ENCODE measurements at places on chromosomes 4 and X.

DNA sequence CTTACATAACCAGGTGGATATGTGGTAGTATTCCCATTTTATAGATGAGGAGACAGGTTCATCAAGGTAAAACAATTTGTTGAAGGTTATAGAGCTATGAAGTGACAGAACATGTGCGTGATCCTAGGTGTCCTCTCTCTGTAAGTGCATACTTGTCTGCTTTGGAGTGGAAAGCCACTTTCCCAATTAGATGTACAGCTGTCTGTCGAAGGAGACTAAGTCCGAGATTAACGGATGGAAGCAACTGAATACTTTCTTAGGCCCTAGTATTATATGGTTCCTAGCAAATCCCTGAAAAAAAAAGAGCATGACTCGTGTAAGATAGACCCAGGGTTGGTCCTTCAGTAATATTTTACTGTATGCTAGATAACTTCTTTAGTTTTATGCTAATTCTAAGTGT lies 19.7 kb downstream of the TMEM131L start:
- no peak for DNase-seq

- no peak for DNase-seq
Measured at GRCh38 chr4:25103418-25103817, 56.8 kb downstream of the SEPSECS start.

GRCh38 chr4:186738421-186738820 lies 14.8 kb upstream of the FAT1 start:
- no peak for DNase-seq

DNA sequence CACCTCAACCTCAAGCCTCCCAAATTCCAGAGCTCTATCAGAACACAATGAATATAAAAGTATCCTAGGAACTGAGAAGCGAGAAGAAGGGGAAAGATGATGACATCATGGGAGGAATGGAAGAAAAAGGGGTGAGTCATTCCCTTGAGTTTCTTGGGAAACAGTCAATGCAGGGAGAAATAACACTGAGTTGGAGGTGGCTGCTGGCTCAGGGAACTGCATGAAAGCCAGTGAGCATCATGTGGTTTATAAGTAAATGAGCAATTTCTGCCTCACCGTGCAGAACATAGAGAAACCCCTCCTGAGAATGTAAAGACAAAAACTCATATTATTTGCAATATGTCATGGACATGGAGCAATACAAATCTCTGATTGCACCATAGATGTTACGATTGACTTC lies 73.3 kb downstream of the SHOX start:
- peak; percentile 9 for DNase-seq

- DNase-seq = no peak
Measured at GRCh38 chr4:105215609-105216313, 69.1 kb downstream of the TET2 start.

GRCh38 chr4:115260195-115260594 lies 146.8 kb upstream of the NDST4 start:
- DNase-seq = no peak

DNA sequence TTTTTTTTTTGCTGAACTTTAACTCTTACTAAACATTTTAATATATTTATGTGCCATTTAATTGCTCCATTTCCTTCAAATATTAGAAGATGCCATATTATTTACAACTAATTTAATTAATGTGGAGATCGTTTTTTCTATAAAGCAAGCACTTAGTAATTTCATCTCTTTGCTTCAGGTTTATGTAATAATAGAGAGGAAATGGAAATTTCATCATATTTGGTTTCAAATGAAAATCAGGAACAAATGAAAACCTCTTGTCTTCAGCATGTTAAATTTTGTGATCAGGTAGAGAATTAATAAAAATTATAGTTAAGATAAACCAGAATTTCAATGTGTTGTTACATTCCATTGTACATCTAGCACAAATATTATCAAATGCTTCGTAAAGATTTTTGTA lies 120.1 kb downstream of the SYNPO2 start:
- no peak for DNase-seq

- DNase-seq = no peak
Measured at GRCh38 chrX:109830704-109831206, 97.7 kb upstream of the ACSL4 start.

DNA sequence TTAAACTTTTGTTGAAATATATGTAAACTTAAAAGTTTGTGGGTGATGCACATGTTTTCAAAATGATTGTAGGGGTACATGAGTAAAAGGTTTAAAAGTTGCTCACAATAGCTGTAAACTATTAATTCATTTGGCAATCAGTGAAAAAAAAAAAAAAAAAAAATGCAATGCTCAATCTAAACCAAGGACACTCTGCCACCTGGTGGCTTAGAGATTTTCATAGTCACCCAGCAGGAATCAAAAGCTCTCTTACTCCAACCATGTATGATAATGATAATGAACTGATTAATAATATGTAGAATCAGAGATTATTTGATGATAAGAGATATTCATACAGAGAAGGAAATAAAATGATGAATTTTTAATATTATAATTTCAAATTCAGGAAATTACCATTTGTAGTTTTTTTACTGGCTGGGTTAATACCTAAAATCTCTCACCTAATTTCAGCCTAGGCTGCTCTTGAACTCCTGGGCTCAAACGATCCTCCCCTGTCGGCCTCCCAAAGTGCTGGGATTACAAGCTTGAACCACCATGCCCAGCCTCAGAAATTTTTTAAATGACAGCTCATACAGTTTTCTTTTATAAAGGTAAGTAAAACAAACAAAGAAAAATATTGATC lies 46.9 kb upstream of the SLC25A4 start:
- DNase-seq = no peak

DNA sequence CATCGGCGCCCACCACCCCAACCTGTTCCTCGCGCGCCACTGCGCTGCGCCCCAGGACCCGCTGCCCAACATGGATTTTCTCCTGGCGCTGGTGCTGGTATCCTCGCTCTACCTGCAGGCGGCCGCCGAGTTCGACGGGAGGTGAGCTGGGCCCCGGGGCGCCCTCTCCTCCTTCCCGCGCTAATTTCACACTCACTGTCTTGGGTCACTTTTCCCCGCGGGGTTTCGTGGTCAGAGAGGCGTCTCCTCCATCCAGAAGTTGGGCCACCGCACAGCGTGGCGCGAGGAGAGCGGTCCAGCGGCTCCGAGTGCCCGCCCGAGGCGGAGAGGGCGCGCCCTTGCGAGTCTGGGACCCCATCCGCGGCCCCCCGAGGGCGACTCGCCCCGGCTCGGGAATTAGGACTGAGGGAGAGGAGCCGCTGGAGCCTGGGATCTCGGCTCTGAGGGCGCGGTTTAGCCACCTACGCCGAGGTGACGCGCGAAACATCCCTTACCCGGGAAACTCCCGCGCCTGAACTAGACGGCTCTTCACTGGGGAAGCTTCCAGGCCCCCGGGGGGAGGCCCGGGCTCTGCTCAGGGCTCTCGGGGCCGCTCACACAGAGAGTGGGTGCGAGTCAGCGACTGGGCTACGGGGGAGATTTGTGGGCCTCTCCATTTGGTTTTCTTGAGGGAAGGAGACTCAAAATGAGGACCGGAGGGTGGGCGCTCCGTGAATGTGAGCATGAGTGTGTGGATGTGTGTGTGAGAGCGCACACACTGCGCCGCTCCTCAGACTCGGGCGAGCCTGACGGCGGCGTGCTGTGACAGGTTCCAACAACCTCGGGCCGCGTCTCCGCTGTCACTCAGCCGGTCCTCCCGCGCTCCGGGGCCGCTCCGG lies 551 bp downstream of the NPNT start:
- DNase-seq = peak; percentile 24

- no peak for DNase-seq
Measured at GRCh38 chrX:30663322-30663721, 10.1 kb downstream of the GK start.

DNA sequence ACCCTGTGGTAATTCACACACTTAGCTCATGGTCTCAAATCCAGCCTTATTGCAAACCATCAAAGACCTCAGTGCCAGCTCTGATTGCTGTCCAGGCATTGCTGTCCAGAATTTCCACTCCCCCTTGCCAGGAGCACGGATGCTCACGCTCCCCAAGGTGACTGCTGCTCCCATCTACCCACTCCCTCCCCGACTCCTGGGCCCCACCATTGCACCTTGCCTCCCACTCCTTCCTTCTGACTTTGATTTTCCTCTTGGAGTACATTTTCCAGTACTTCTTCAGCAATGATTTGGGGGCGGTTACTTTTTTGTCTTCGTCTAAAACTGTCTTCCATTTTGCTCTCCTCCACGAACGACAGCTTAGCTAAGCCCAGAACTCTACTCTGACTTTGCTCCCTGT lies 11.5 kb downstream of the ZFYVE28 start:
- DNase-seq = no peak
